Natural killer cell (primary cell): ENCODE measurements at places on chromosomes 11 and 22. TPM values are rescaled to one million over a fixed set of nuclear protein-coding genes. Genes with fewer than 3 reads are reported as not detected.

DNA sequence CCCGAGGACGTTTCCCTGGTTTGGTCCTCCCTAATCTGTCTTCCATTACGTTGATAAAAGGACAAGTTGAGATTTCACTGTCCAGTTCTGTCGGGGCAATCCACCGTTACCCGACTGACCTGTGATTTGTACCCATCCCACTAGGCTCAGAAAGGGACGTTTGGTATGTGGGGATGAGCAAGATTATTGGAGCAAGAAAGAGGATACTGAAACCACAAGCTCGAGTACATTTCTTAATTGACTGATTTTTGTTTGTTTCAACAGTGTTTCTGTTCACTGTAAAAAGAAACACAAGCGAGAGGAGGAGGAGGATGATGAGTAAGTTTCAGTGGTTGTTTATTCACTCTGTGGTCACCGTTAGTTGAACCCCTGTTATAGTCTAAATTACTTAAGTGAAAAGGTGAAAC lies 969 bp downstream of the CCDC117 start:
- DNase-seq = no peak

B3GAT1 gene
- total RNA-seq = 65.1 TPM

DNA sequence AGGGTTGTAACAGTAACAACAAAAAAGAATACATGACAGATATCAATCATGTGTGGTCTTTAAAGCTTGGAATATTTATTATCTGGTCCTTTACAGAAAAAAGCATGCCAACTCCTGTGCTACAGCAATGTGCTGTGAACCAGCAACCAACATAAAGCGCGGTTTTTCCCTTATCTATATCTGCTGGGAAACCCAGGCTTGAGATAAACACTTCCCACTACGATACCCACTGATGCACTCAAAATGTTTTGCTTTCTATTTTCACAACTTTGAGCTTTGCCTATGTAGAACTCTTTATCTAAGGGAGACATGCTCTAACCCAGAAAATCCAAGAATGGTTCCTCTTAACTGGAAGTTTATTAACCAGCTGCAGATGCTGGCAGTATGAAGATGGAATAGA lies 19.0 kb downstream of the ZBED5 start:
- DNase-seq = no peak

DNA sequence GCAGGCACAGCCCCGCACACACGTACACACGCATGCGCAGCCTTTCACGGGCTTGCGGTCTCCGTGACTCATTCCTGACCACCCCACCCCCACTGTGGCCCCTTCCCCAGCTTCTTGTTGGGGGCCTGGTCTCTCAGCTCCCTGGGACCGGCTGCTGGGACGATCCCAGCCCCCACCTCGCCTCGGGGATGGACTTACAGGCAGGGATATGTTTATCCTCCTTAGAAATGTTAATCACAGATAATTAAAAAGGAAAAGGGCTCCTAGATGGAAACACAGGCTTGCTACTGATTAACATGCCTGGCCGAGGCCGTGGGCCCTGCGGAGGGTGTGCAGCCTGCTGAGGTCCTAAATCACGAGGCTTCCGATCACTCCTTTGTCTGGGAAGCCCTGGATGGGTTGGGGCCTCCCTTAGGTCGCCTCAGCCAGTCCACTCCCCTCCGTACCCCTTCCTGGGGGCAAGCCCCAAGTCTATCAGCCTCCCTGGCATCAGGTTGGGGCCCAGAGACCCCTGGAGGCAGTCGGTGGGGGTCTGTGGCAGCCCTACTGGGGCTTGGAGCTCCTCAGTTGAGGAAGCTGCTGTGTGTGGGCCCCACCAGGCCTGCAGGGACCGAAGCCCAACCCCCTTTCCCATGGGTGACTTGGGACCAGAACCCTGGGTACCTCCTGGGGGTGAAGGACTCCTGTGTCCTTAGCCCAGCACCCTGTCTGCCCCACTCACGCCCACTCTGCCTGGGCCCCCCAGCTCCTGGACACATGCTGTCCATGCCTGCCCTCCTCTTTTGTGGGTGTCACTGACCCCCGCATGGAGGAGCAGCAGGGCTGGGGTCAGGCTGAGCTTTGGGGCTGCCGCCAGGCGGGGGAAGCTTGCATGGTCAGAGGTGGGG lies 20.6 kb downstream of the TSPAN4 start:
- no peak for DNase-seq

GRCh38 chr11:68954836-68955606 lies 25.8 kb downstream of the MRGPRD start:
- DNase-seq = no peak

DNA sequence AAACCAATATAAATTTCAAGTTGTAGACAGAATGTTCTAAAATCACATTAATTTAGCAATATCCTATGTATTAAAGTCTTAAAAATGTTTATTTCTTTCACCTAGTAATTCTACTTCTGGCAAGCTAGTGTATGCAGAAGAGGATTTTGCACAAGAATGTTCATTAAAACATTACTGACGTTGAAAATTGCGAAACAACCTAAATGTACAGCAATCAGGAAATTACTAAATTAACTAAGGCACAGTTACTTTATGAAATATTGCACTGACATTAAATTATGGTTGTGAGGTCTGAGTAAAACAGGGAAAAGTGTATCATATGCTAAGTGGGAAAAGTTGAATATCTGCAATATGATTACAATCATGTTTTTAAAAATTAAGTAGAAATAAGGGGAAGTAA lies 4.1 kb downstream of the SLC36A4 start:
- DNase-seq = no peak

- DNase-seq = no peak
Measured at GRCh38 chr11:91969486-91969885, 255.1 kb upstream of the FAT3 start.

- DNase-seq = no peak
Measured at GRCh38 chr11:116693102-116693570, 79.7 kb downstream of the BUD13 start.

GAS2 gene
- 3.5 TPM for total RNA-seq

DNA sequence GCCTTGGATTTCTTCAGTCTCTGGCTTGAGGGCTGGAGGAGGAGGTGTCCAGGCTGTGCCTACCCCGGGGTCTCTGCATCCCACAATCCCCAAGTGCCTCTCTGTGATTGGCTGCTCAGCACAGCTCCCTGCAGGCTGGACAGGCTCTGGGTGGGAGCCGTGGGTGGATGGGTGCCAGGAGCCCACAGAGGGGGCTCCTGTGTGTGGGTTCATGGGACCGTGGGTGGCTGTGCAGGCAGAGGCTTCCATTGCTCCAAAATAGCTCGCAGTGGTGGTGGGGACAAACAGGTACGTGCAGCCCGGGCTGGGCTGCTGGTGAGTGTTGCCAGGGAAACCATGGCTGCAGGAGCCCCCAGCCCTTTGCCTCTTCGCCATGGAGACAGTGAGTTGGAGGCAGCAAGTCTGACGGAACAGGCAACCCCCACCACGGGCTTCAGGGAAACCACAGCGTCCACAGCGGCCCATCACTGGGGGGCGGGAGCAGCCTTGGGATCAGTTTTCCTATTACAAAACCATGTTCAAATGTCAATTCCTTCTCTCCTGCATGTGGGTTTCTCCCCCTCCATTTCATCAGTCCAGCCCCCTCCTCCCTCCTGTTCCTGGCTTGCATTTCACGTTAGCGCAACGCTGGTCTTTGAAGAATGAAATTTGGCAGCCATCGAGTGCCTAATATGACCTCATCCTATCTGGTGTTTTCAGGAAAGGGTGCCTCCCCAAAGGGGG lies 155.2 kb downstream of the TRIM29 start:
- no peak for DNase-seq

- DNase-seq = no peak
Measured at GRCh38 chr11:69934861-69935494, 115.8 kb upstream of the FGF3 start.

RAB3IL1 gene
- not detected for total RNA-seq

DNA sequence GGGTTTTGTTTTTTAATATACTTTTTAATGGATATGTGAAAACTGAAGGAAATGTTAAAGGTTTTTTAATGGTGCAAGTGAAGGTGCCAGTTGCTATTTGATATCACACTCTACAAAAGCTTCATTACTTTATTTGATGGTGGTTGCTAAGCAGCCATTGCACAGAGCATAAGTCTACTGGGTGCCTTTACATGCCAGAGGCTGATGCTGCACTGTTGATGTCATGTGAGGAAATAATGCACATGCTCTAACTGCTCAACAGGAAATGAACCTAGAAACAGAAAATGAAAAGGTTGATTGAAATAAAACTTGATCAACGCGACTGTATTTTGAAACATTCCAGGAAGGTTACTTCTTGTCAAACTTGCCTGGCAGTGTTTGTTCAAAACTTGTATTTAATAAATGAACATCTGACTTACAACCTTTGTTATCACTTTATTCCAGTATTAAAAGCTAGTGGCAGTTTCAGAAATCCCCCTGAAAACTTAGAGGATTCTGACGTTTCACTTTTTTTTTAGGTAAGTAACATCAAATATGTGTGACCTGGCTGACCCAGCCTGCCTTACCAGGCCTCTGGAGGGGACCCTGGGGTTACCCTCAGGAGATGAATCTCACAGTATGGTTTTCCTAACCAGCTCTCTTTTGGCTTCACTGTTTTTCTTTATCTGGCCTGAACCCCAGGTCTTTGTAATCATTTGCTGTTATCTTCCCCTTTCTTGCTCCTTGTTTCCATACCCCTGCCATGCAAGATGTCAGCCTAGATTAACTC lies 2.4 kb upstream of the ATP5MG start:
- DNase-seq = peak; percentile 92

DNA sequence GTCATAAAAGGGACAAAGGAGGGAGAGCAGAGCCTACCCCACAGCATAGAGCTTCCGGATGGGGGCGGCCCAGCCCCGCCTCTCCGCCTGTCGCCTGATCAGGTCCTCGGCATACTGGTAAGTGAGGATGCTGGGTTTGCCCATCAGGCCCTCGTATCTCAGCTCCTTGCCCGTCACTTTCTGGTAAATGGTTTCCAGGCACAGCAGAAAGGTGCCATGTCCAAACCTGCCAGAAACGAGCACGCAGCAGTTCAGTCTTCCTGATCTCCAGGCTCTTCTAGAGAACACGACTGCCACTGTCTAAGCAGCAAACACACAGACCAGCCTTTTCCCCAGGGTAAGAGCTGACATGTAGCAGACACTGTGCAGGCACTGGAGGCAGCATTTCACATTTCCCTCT lies 17.4 kb upstream of the TMEM121B start:
- no peak for DNase-seq

GRCh38 chr22:48749555-48750227 lies 1078.0 kb downstream of the BRD1 start:
- DNase-seq = no peak

MGAT3 gene
- 0.11 TPM for total RNA-seq

GRCh38 chr22:38086942-38087341 lies 3.0 kb upstream of the SLC16A8 start:
- DNase-seq = no peak
